ENCODE measurements at places on chromosomes 16 and 17.

DNA sequence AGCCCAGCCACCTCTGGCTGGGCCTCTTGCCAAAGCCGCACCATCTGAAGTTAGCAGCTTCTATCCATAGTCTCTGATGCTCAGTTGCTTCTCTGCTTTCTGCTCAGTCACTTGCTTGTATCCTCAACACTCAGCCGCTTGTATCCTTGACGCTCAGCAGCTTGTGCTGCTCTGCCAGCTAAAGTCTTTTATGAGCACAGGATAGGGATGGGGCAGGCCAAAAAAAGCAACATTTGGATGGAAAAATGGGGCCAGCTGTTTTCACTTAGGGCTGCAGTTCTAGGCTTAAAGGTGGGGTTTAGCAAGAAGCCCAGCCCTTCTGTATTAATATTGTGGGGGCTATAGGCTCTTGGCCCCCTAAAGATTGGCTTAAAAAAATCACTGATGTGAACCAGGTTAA lies 739.4 kb downstream of the CDH8 start:
- no peak for DNase-seq

GRCh38 chr16:76787394-76787793 lies 403.6 kb upstream of the MON1B start:
- no peak for DNase-seq

GRCh38 chr17:29753845-29754439 lies 131.2 kb upstream of the CORO6 start:
- no peak for DNase-seq

DNA sequence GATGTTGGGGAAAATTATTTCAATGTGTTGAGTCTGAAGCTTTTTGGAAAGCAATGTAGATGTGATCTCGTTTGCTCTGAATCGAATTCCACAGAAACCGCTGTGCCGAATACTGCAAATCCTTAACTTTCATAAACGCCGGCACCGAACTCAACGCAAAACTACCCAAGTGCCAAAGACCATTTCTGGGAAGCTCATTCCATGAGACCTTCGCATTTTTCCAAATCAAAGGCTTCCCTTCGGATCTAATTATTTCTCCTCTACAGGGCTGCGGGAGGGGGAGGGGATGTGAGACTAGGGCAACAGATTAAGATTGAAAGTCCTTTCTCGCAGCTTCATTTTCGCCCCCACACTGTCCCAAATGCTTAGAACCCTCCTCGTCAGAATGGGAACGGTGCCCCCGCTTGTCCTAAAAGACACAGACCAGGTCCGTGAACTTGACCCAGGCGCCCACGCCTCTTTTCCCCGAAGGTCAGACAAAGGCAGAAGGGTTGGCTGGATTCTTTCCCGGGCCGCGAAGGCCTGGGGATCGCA lies 4.0 kb downstream of the PRAC1 start:
- no peak for DNase-seq

- no peak for DNase-seq
These were observed 172.0 kb downstream of the CDK5R1 start for GRCh38 chr17:32658470-32659418.

- DNase-seq, result no peak
These were observed 763 bp downstream of the ZKSCAN2 start for GRCh38 chr16:25256695-25257469.

GRCh38 chr17:2571523-2572303 lies 21.7 kb upstream of the PAFAH1B1 start:
- no peak for DNase-seq

Measured in NCI-H1436 treated with DMSO at 0.1 percent for 48 hours (cell line).